IPS DF 19.7 (cell line): ENCODE measurements at places on chromosomes 5 and 9.
A peak's percentile ranks its signal among the peaks of the same experiment; 100 is the strongest.

GRCh38 chr5:51225789-51226742, 157.2 kb upstream of the ISL1 start:
- peak; percentile 89 for DNase-seq

- no peak for DNase-seq
Observed at GRCh38 chr5:59173578-59173977, 590.7 kb downstream of the RAB3C start.

GRCh38 chr5:63958654-63959053, 3.6 kb downstream of the HTR1A start:
- no peak for DNase-seq

GRCh38 chr9:89842267-89842768, 237.5 kb downstream of the GADD45G start:
- DNase-seq, result no peak
